Activated CD8-positive, alpha-beta memory T cell treated with anti-CD3 and anti-CD28 coated beads for 48 hours (primary cell): ENCODE measurements at places on chromosomes 6 and 20.

- DNase-seq = no peak
Measured at GRCh38 chr6:108118810-108119768, 44.5 kb upstream of the OSTM1 start.

DNA sequence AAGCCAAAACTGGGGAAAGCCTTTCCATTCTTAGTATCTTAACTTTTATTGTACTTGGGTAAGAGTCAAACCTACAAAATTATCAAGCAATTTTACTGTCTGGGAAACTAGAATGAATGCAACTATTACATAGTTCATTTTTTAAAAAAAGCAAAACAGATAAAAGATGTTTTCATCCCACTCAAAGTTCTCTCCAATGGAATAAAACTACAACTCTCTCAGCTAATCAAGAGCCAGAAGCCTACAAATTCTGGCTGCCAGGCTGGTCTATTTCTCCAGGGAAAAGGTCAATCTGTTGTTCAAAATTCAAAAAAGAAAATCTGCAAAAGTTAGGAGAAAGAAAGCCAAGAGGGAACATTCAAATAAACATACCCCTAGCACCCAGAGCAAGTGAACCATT, 56.2 kb downstream of the COL12A1 start:
- no peak for DNase-seq

- no peak for DNase-seq
Measured at GRCh38 chr6:11096109-11096508, 2.5 kb downstream of the SMIM13 start.

- DNase-seq = no peak
Measured at GRCh38 chr6:127276331-127276730, 9.7 kb downstream of the RNF146 start.
